NCI-H187 (cell line): ENCODE measurements at places on chromosomes 4 and X.
A peak's percentile ranks its signal among the peaks of the same experiment; 100 is the strongest.

DNA sequence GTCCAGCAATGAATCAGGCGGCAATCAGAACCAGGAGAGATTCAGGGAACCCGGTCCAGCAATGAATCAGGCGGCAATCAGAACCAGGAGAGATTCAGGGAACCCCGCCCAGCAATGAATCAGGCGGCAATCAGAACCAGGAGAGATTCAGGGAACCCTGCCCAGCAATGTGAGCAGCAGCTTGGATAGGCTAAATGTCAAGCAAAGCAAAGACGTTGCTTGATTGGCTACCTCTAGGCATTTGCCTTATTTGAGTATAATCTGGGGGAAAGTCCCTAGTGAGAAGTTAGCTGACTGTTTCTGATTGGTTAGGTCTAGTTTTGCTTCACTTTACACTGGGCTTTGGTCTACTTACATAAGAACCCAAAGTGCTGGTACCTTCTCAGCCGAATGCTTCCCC lies 1212.2 kb upstream of the TENM3 start:
- DNase-seq = no peak

DNA sequence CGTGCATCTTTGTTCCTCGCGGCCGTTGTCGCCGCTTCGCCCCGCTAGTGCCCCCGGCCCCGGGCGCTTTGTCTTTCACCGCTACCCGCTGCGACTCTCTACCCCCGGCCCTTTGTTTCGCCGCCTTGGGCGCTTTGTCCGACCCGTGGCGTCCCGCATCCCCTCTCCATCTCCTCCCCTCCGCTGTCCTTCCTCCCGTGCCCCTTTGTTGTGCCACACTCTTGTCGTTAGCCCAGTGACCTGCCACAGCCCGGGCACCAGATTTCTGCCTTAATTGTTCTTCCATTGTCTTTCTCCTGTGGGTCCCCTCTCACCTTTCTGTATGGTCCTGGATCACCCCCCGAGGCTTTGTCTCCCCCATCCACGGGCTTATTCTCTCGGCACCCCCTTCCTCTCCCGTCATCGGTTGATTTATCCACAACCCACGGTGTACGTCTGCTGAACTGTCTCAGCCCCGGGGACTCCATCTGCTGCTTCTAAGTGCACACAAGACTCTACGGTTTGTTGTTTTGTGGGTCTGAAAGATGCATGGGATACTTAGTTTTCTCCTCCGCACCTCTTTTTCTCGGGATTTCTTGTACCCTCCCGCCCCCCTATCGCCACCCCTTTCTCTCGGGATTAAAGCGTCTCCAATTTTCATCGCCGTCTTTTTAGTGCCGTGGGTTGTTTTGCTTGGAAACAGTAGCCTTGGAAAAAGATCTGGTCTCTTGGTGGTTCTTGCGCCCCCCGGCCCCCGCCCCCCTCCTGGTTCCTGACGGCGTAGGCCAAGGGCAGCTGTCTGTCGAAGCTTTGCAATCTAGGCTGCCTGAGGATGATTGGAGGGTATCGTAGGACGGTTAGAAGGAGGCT lies 783 bp downstream of the RBPJ start:
- DNase-seq = no peak

DNA sequence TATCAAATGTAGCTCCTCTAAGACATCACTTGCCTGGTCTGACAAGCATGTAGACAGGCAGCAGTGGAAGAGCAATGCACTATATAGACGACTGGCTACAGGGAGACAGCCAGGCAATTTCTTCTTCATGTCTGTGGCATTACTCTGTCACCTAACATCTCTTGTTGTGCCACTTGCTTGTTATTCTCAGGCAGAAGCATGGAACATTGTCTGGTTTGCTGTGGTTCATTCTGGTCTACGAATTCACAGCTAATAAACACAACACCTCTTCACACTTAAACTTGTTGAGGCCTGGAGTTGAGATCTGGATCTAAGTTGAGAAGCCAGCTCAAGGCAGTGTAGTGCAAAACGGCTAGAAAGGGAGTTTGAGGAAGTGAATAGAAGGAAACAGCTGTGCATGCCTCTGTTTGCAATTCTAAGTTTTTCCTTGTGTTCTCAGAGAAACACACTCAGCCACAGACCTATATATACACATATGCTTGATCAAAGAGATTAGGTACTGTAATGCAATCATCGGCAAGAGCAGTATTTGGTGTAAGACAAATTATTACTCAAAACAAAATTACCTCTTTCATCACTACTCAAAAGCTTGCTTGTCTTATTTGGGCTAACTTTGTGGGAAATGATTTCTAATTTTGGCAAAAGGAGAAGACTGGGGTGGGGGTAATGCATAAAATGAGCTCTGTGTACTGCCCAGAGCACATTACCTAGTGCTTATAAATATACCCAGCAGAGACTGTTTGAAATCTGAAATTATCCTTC lies 243.8 kb downstream of the PPP3CA start:
- no peak for DNase-seq

DNA sequence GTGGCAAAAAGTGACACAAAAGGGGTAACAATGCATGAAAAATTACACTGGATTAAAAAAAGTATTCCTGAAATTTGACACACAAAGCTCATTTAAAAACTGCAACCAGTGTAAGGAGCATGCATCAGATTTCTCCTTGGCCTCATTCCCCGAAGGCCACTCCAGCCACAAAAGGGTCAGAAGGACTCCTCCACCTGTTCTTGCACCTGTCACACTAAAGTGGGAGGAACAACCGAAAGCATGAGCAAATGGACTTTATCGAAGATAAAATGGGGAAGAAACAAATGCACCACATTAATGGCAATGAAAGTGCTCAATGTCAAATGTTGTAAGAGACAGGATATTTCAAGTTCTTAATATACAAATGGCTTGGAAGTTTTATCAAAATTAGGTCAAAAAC lies 88.2 kb downstream of the ADGRA3 start:
- peak; percentile 59 for DNase-seq

DNA sequence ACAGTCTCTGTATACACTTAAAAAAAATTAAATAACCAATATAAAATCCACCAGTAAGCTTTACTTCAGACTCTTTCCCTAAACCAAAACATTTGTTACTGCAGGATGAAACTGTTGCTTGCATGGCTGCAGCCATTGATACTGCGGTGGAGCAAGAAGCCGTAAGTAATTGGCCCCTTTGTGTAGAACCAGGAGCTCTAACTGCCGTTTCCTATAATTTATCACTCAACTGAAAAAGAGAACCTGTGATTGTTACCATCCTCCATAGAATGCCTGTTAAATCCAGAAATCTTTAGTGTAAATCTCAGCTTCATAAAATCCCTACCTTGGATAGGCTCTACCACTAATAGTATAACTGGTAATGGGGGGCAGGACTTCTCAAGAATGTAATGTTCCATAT lies 62.6 kb downstream of the KIF4A start:
- DNase-seq = no peak

- DNase-seq = no peak
These were observed 59.5 kb downstream of the CD38 start for GRCh38 chr4:15837591-15837990.

GRCh38 chrX:44303119-44303518 lies 40.4 kb downstream of the EFHC2 start:
- DNase-seq = no peak

- no peak for DNase-seq
These were observed 6.4 kb downstream of the RBM3 start for GRCh38 chrX:48580662-48581061.

- no peak for DNase-seq
These were observed 171.9 kb downstream of the TRAM1L1 start for GRCh38 chr4:116913451-116913850.

- DNase-seq = no peak
These were observed 19.5 kb upstream of the GALNTL6 start for GRCh38 chr4:171793723-171794122.

DNA sequence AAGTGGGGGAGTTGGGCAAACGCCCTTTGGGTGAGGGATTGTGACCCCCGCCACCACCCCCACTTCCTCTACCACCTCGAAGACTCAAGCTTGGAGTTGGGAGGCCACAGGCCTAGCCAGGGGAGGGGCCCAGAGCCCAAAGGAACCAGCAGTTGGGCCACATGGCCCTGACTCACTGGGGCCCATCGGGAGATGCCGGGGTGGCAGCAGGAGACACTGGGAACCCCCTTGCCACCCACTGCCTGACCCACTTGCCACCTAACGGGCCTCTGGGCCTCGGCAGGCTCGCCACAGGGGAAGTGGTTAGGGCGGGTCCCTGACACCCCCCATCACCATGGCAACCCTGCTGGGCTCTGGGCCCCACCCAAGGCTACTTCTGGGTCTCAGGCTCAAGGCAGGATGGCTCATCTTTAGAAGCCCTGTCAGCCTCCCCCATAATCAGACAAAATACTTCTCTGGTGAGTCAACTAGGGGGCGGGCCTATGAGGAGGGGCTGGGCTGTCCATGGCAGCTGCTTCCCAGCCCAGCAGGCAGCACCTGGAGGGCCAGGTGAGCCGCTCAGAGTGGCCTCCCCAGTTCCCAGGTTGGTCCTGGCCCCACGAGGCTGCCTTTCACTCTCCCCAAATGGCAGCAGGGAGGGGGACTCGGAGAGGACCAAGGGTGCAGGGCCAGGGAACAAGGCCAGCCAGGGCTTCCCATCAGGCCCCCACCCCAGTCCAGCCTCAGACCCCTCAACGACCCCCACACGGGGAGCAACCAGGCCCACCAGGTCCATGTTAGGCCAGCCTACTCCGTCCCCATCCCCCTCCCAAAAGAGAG lies 5.6 kb downstream of the FLNA start:
- no peak for DNase-seq

GRCh38 chr4:183333983-183334382 lies 11.8 kb upstream of the CLDN24 start:
- no peak for DNase-seq

DNA sequence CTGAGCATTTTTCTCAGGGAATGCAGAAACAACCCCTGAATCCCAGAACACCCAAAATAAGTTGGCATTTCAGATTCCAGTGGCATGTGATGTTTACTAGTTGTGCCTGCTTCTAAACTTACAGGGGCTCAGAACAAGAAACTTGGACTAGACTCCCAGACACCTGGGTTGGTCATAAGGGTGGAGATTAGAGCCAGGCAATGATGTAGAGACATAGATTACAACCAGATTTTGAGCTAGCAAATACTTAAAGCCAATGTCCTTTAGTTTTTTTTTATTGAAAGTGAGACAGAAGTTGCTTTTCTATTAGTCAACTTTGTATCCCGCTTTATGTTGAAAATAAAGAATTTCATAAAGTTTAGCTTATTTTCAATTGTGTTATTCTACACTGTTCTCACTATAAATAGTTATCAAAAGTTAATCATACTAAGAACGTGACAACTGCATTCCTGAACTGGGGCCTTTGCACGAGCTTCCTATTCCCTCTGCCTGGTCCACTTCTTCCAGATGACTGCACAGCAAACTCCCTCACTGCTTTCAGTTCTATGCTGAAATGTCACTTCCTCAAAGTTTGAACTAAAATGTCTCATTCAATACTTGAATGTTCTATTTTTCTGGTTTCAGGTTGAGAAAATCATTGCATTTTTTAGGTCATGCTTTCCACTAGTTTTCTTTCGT lies 224.7 kb upstream of the PPP1R2C start:
- no peak for DNase-seq

DNA sequence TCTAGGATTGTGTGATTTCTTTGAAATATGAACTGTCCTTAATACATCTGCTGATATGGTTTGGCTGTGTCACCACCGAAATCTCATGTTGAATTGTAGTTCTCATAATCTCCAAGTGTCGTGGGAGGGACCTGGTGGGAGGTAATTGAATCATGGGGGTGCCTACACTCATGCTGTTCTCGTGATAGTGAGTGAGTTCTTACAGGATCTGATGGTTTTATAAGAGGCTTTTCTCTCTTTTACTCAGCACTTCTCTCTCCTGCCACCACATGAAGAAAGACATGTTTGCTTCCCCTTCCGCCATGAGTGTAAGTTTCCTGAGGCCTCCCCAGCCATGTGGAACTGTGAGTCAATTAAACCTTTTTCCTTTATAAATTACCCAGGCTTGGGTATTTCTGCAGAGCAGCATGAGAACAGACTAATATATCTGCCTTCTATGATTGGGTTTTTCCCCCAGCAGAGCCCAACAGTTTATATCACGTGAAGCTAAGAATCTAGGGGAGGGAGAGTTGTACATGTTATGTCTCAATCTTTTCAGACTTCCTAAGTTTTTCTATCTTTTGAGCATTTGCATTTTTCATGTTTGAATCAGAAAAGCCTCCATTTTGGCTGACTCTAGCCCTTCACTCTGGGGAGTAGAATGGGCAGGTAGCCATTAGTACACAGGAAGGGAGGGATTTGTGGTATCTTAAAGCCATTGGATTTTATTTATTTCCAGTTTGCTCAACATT lies 58.9 kb downstream of the PLAC1 start:
- DNase-seq = no peak

DNA sequence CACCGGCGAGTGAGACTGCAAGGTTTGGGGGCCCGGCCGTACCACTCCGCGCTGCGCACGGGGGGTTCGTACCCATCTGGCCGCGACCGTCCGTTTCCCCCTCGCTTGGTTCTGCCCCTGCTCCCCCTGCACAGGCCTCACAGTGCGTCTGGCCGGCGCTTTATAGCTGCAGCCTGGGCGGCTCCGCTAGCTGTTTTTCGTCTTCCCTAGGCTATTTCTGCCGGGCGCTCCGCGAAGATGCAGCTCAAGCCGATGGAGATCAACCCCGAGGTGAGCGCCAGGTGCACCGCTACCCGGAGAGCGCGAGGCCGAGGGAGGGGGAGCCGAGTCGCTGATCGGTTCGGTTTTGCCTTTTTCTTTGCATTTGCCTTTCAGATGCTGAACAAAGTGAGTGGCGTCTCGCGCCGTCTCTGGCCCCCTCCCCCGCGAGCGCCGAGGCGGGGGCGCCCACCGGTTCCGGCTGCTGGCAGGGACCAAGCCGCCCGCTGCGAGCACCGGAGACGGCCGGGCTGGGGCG lies at the start of gene UCHL1:
TSS of gene UCHL1 (plus strand) at position 189 of the 517 bp plus-strand sequence. CDS start at position 238, 49 bp downstream.
- DNase-seq = peak; percentile 98

GRCh38 chr4:127782275-127783025 lies at the start of gene HSPA4L:
HSPA4L (plus strand) TSS chr4:127782322; CDS start chr4:127782551, 229 bp downstream.
- DNase-seq = peak; percentile 51

DNA sequence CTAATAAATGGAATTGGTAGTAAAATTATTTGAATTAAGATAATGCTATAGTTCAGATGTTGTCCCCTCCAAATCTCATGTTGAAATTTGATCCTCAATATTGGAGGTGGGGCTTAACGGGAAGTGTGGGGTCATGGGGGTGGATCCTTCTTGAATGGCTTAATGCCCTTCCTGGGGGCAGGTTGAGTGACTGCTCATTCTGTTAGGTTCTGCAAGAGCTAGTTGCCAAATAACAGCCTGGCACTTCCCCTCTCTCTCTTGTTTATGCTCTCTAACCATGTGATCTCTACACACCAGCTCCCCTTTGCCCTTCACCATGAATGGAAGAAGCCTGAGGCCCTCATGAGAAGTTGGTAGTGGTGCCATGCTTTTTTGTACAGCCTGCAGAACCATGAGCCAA lies 724.8 kb upstream of the FTHL17 start:
- DNase-seq = no peak
